ENCODE measurements at places on chromosomes 13 and 19.
A peak's percentile ranks its signal among the peaks of the same experiment; 100 is the strongest.

GRCh38 chr13:110113284-110113764 is 193.6 kb downstream of the COL4A1 start:
- peak; percentile 53 for DNase-seq

DNA sequence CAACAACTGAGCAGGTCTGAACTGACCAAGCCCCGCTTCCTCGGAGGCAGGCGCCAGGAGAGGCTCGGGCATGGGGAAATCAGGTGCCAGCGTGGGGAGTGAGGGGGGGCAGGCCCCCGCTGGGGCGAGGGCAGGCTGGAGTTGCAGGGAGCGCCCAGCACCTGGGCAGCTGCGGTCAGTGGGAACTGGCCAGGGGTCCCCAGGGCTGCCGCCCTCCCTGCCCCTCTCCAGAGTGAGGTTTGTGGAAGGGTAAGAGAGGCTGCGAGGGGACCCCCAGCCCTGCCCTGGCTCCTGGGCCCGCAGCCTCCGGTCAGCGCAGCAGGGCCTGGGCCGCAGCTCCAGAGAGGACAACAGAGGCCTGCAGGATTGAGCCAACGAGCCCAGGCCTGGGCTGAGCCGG is 32.5 kb downstream of the PIP5K1C start:
- no peak for DNase-seq

GRCh38 chr13:113491418-113491883 is 940 bp upstream of the DCUN1D2 start:
- no peak for DNase-seq

- DNase-seq = no peak
Observed at GRCh38 chr13:21673539-21673788, 2.6 kb downstream of the FGF9 start.

DNA sequence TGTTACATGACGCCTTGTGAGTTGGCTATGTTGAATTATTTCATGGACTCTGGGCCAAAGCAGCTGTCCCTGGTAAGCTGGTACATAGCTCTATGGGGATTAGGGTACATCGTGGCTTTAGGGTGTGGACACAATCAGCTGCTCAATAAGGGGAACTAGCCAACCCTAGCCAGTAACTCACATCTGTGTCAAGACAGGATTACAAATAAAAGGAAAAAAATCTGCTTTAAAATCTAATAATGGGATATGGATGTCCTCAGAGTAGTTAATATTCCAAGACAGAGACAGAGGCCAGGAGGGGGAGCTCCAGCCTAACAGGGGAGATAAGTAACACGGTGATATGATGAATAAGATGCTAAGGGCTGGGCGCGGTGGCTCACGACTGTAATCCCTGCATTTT is 21.1 kb upstream of the ZNF766 start:
- DNase-seq = peak; percentile 51

- DNase-seq = no peak
Observed at GRCh38 chr13:99913167-99913566, 58.4 kb downstream of the ZIC5 start.

DNA sequence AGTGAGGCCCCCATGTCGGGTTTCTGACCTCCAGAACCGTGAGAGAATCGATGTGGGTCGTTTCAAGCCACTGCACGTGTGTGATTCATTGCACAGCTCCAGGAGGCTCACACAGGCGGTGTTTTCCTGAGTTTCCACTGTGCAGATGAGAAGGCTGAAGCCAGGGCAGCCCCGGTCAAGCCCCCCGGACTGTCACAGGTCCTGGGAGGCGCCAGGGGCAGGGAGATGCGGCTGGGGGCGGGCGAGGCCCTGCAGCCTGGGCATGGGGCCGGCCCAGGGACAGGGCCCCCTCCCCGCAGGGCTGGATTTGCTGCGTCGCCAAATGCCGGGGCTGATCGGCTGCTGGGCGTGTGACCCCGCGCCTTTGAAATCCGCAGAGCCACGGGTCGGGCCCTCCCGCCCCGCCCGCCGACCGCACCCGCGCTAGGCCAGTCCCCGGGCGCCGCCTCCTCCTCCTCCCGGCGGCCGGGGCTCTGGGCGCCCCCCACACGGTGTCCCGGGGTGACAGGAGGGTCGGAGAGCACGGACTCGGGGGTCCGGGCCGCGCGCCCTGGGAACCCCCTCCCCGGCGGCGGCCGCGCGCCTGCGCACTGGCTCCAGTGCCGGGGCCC is 9.9 kb upstream of the MKNK2 start:
- DNase-seq = peak; percentile 73

DNA sequence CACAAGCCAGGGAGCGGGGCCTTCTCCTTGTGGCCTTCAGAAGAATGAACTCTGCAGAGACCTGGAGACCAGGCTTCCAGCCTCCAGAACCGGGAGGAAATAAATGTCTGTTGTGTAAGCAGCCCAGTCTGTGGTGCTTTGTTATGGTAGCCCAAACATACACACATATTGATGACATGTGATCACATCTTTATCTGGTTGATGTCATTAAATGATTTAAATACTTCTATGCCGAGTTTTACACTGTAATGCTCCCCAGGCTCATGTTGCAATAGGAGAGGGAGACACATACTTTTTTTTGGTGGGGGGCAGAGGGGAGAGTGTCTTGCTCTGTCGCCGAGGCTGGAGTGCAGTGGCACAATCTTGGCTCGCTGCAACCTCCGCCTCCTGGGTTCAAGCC is 188.0 kb upstream of the IRS2 start:
- DNase-seq = peak; percentile 28

DNA sequence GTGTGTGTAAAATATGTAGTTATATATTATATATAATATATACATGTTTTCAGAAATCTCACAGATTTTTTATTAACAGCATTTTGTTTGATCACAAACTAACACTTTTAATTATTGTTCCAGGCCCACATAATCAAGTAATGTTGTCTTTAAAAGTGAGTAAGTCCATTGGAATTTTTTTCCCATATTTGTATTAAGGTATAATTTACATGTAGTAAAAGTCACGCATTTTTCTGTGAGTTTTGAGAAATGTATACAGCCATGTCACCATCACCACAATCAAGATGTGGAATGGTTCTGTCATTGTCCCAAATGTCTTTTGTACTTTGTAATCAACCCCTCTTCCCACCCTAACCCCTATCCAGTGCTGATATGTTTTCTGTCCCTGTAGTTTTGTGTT is 120.0 kb upstream of the RFC3 start:
- DNase-seq = no peak

GRCh38 chr13:49986471-49986870 is 10.4 kb upstream of the TRIM13 start:
- DNase-seq = no peak

DNA sequence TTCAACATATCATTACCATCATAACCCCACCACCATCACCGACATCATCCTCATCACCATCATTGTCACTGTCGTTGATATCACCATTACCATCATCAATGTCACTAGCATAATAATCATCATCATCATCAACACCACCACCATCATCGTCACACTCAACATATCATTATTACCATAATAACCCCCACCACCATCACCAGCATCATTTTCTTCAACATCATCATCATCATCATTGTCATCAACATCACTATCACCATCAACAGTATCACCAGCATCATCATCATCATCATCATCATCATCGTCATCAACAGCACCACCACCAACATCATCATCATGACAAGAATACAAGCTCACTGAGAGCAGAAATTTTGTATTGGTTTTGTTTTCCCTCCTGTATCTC is 83.8 kb downstream of the MBD3L1 start:
- no peak for DNase-seq

GRCh38 chr13:44802491-44802890 is 186.8 kb downstream of the NUFIP1 start:
- no peak for DNase-seq

- peak; percentile 67 for DNase-seq
Observed at GRCh38 chr13:37074703-37075102, 15.2 kb upstream of the SUPT20H start.

GRCh38 chr13:25172303-25172630 is 179 bp upstream of the AMER2 start:
- DNase-seq = no peak

GRCh38 chr19:40389404-40390083 is 437 bp downstream of the HIPK4 start:
- no peak for DNase-seq

- DNase-seq = peak; percentile 18
Observed at GRCh38 chr13:103326326-103326725, 260.1 kb upstream of the SLC10A2 start.

GRCh38 chr13:92781965-92782690 is 444.5 kb upstream of the GPC6 start:
- no peak for DNase-seq

- DNase-seq = no peak
Observed at GRCh38 chr13:34322014-34322742, 504.2 kb downstream of the RFC3 start.

GRCh38 chr13:30905932-30906383 is at the start of gene MEDAG:
TSS of gene MEDAG (plus strand) at chr13:30906271. CDS start at chr13:30906516, 245 bp downstream.
- peak; percentile 87 for DNase-seq

GRCh38 chr19:43809762-43810696 is 7.8 kb upstream of the LYPD5 start:
- DNase-seq = peak; percentile 79

DNA sequence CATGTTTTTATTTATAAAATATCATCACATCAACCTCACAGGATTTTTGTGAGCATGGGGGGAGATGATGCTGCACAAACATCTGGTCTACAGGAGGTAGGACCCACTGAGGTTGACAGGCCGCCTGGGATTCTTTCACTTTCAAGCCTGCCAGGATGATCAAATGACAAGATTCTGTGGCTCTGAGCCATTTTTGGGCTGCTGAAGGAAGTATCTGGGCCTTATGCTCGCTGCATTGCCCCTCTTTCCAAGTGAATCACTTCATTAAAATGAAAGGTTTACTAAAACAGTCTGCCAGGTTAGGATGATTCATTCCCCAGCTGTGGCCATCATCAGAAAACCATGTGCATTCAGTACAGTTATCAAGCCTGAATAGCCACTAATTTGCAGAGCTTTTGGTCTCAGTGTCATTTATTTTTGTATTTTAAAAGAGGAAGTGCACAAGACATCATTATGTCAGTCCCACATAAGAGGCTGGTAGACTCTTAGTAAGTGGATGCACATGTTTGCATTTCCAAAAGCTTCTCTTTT is 34.4 kb downstream of the STARD13 start:
- DNase-seq = peak; percentile 91

GRCh38 chr19:17488593-17489391 is 18.5 kb downstream of the SLC27A1 start:
- peak; percentile 34 for DNase-seq

DNA sequence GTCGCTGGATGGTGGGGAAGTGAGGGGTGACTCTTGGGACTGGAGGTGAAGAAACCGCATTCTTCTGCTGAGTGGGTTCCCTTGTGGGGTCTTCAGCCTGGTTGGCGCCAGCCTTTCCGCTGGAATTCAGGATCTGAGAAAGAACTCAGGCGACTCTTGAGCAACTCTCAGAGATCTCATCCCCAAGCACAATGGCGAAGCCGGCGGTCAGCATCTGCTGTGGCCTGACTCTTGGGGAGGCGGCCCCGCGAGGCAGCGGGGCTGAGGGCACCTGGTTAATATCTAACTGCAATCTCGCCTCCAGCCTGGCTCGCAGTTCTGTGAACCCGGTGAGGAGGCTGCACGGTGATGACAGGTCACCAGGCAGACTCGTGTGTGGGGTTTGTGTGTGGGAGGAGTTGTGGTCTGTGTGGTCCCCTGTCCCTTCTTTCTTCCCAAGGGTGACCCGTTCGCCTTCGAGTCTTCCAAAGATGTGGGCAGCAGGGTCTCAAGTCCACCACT is 883 bp downstream of the ZNF441 start:
- peak; percentile 42 for DNase-seq

DNA sequence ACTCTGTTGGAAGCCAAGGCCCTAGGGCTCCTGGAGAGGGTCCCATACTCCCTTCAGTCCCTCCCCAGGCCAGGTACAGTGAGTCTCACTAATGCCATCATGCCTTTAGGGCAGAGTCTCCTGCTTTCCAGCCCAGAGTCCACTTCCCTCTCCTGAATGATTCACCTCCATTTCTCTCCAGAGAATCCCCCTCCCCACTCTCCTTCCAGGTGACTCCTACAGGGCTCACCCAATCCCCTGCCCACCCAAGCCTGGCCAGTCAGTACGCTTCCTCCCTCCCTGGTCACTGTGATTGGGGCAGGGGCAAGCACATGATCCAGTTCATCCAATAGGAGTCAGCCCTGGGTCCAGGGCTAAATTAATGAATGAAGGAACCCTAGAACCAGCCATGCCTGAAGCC is 35.0 kb upstream of the PNMA8B start:
- DNase-seq = no peak

- DNase-seq = peak; percentile 53
Observed at GRCh38 chr13:44040070-44040817, 160.5 kb downstream of the LACC1 start.

GRCh38 chr19:15575406-15575805 is 39.6 kb upstream of the CYP4F8 start:
- no peak for DNase-seq

All from fibroblast of pulmonary artery (primary cell).